ENCODE measurements at places on chromosomes 12 and 14.

DNA sequence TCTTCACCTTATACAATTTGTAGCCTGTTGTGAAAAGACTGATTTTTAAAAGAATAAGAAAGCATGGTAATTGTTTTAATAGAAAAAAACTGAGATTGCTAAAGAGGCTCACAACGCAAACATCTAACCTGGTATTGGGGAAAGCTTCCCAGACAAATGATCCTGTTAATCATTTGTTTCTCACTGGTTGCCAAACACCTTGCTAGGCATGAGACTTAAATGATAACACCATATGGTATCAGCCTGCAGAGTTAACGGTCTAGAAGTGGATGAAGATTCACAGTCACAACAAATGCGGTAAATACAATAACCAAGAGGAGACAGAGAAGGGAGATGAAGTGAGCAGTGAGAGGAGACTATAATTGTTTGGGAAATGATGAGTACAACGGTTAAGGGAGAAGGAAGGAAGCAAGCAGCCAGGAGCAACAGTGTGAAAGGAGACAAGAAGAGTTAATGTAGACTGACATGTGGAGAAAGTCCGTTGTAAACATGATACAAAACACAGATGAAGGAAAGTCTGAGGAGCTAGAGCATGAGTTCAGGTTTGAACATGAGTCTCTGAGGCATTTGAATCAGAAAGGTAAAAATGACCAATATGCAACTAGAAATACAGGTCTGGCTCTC is 19.8 kb downstream of the GXYLT1 start:
- peak; percentile 84 for DNase-seq

DNA sequence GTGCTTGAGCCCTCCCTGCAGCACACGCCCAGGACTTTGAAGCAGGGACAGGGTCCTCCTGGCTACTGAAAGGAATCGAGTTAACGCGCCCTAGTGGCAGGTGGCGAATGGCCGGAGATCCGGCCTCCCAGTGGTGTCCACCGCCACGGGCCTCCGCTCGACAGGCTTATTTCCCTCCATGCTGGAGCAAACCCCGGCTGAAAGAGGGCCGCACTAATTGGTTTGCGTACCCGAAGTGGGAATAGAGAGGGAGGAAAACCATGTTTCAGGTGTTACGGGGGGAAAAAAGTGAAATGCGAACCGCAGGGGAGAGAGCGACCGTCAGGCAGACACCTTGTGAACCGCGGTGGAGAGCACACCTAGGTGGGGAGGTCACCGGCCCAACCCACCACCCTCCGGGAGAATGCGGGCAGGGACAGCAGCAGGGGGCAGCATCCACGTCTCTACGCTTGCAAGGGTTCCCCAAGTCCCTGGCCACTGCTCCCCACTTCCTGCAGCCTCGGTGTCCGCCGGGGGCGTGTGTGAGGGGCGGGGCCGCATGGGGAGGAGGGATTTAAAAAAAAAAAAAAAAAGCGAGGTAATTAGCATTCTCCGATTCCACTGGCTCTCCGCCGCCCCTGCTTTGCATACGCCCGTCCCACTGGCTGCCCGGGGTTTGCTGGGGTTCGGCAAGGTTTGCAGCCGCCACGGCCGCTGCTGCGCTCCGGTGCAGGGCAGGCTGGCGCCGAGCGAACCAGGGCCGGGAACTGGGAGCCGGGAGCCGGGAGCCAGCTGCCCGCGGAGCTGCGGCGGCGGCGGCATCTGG is 224.6 kb upstream of the CRY1 start:
- peak; percentile 90 for DNase-seq

GRCh38 chr12:71840231-71840847 is 780 bp downstream of the TBC1D15 start:
- DNase-seq, result peak; percentile 54

- DNase-seq, result peak; percentile 100
Measured at GRCh38 chr12:28443337-28443736, 253.1 kb downstream of the CCDC91 start.

GRCh38 chr14:29222671-29223268 is 456.2 kb downstream of the FOXG1 start:
- peak; percentile 89 for DNase-seq

GRCh38 chr12:100528471-100529127 is 44.9 kb upstream of the GAS2L3 start:
- DNase-seq, result no peak

DNA sequence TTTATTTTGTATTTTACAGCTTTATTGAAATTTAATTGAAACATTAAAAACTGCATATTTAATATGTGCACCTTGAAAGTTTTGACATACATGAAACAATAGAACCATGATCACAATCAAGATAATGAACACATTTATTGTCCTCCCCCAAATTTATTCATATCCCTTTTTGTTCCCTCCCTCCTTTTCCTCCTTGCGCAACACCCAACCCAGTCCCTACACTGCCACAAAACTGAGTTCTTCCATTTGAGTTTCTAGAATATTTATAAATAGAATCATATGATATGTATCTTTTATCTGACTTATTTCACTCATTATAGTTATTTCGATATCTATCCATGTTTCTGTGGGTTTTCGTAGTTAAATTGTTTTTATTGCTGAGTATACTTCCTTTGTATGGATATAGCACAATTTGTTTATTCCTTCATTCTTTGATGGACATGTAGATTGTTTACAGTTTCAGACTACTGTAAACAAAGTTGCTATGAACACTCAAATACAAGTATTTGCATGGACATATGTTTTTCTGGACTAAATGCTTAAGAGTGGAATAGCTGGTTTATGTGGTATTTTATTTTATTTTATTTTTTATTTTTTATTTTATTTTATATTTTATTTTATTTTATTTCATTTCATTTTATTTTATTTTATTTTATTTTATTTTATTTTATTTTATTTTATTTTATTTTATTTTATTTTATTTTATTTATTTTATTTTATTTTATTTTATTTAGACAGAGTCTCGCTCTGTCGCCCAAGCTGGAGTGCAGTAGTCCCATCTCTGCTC is 359.1 kb downstream of the SLC6A15 start:
- no peak for DNase-seq

- no peak for DNase-seq
Measured at GRCh38 chr12:139585-139984, 73.0 kb downstream of the IQSEC3 start.

- DNase-seq, result peak; percentile 85
Measured at GRCh38 chr14:22375321-22375930, 213.6 kb downstream of the DAD1 start.

- DNase-seq, result no peak
Measured at GRCh38 chr12:14768823-14769405, 34.4 kb downstream of the WBP11 start.

DNA sequence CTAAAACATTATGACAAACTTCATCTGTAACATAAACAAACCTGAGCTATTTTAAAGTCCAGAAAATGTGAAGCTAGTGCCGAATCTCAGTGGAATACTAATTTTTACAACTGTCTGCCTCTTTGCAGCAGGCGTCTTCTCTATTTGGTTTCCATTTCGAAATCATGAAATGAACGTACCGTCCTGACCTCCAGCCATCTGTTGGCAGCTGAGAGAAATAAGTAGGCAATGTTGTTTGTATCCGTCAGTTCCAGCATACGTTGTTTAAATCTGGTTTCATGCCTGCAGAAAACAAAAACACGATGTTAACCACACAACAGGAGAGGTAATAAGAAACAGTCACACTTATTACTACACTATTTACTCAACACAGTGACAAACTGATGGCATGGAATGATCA is 54.3 kb upstream of the KCNJ8 start:
- DNase-seq, result peak; percentile 42

DNA sequence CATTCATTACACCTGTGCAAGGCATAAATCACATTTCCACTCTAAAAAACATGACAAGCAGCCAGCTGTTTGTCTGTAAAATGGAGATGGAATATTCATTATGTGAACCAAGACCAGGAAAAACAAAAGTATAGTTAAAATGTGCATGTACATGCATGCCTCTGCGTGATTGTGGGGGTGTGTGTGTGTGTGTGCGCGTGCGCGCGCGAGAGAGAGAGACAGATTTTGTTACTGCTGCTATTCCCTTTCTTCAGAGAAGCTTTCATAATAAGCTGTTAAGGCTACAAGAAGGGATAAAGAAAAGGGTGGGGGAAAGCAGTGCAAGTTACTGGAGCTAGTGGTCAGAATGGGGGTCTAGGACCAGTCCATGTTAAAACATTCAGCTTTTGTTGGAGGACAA is 430.3 kb downstream of the NAV3 start:
- DNase-seq, result peak; percentile 72

- no peak for DNase-seq
Measured at GRCh38 chr14:65993996-65994395, 492.2 kb upstream of the CCDC196 start.

DNA sequence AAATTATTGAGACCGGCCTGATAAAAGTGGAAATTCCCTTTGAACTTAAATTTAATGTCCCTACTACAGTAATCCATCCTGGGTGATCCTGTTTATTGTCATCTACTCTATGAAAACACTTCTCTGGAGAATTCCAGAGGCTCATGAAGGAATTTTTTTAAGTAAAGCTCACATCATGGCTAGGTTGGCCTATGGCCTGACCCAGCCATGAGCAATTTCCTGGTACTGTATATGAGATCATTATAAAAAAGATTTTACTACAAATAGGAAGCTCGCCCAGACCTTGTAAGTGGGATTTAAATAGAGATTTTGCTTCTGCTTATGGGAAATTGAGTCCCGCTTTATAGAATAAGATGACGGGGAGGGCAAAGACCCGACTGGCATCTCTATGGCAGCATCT is 215.5 kb downstream of the DPF3 start:
- no peak for DNase-seq

DNA sequence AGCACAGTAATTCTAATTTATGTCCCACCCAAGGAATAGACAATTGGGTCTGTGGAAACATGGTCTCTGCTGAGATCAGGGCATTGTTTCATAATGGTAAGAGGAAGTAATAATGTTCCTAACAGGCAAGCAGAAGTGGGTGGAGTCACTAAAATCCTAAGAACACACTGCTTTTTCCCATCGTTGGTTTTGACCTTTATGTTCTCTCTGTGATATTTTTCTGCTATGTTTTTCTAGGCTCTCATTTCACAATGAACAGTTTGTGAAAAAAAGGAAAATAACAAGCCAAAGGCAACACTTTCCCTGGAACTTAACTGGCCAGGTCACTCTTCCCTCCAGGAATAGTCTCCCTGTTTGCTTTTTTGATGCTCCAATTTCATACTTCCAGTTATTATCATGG is 80.6 kb upstream of the OVCH1 start:
- no peak for DNase-seq

- DNase-seq, result peak; percentile 84
Measured at GRCh38 chr14:94485944-94486841, 10.2 kb upstream of the SERPINA9 start.

- no peak for DNase-seq
Measured at GRCh38 chr14:72594099-72594901, 299.6 kb downstream of the DPF3 start.

DNA sequence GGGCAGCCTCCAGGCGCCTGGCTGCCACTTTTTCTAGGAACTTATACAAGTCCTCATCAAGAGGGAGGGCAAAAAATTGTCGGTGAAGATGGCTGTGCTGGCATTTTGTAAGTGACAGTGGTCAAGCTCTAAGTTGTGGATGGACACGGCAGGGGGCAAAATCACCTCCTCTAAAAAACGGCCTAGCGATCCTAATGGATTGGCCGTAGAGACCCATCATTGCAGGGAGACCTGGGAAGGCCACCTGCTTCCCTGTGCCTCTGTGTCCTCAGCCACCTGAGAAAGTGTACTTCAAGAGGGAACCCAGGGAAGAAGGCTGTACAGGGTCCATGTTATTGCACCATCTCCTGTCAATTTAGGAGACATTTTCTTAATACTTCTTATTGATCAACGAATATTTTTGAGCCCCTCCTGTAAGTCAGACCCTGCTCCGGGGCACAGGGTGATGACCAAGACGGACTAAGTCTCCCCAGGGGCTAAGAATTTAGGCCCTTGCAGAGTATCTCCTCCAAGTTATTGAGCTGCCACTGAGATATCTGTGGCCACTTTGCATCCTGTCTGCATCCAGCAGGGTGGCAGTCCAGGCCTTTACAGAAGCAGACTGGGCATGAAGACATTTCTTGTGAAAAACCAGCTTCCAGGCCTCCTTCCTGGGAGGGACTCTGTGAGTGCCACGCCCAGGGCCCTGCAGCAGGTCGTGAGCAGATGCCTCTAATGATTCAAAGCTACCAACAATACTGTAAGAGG is 40.5 kb downstream of the PSMA6 start:
- peak; percentile 12 for DNase-seq

- no peak for DNase-seq
Measured at GRCh38 chr12:96045566-96045965, 10.2 kb upstream of the LTA4H start.
